Karpas-422 (cell line): ENCODE measurements at places on chromosomes 1 and 21.

- DNase-seq, result no peak
These were observed 97.4 kb downstream of the NPHS2 start for GRCh38 chr1:179478370-179478769.

DNA sequence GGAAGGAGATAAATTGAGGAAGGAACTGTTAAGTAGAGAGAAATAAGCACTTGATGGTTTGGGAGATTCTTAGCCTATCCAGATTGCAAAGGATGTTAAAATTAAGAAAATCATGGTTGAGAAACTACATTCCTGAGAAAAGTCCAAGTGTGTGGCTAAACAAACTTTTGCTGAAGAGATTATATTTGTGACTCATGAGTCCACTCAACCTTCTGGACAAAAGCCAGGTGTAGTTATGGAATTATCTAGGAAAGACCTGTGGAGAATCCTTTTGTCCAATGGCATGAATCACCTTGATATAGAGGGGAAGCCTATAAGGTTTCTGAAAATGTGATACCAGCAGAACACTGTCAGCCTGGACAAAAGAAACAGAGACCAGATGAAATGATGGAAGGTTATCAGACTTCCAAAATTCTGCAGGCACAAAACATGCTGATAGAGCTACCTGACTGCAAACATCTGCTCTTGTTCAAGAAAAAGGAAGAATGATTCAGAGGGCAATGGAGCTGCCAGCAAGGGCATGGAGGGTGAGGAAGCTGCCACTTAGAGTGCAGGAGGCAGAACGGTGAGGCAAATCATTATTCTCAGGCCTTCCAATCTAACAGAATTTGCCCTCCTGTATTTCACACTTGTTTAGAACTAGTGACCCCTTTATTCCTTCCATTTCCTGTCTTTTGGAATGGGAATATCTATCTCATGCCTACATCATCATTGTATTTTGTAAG is 300.6 kb upstream of the PRMT6 start:
- DNase-seq, result no peak

DNA sequence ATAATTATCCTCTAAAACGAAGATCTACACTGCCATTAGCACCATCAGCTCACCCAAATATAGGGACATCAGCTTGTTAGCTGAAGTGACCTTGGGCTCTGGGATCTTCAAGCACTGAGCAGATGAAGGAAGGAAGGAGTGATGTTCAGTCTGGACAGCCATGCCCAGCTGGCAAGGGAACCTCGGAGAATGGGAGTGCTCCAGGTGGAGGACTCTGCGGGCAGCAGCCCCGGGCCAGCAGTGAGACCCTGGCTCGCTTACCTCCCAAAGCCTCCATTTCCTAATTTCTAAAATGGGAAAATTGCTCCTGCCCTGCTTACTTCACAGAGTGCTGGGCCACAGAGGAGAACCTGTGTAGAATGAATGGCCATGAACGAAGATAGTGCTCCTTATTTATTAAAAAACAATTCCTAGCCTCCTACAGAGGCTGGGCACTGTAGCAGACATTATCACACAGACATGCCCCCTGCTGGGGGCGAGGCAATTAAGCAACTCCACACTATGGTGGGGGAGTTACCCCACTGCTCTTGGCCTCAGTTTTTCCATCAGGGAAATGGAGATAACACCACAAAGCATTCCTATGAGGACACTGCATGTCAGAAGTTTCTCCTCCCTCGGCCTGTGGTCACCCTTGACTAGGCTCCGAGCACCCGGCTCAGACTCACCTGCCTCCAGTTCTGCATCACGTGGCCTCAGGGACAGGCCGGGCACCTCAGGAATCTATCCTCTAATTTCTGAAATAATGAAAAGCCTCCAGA is 117.6 kb downstream of the KCNN3 start:
- peak; percentile 51 for DNase-seq

- no peak for DNase-seq
These were observed 431.9 kb downstream of the PLPP3 start for GRCh38 chr1:56147459-56147858.

DNA sequence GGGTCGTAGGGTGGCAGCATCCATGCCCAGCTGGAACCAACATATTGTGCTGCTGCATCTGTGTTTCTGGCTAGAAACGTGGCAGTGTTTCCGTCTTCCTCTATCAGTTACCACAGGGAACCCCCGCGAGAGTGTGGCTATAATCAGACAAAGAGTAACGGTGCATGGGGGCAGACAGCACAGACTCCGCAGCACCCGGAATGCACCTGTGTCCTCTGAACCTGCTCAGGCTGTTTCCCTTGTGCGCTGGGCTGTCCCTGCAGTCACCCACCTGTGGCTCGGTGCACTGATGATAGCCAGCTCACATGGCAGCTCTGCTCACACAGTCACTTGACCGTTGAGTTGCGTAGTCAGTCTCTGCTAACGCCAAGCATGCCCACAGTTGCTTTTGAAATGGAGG is 11.4 kb upstream of the PCBP3 start:
- no peak for DNase-seq

- no peak for DNase-seq
These were observed 3.9 kb upstream of the KCNJ9 start for GRCh38 chr1:160077486-160077885.

GRCh38 chr1:9927259-9927658 is 15.9 kb downstream of the LZIC start:
- DNase-seq, result no peak
